Ovary (tissue), 10 donors: ENCODE measurements at places on chromosomes 12 and 14. TPM values are rescaled to one million over a fixed set of nuclear protein-coding genes. Genes with fewer than 3 reads are reported as not detected.

Gene PYGL
- 49.5 TPM for total RNA-seq

Gene LRRC10
- total RNA-seq: not detected

Gene REM2
- 0.66 TPM for total RNA-seq

Gene NOVA1
- 7.4 TPM for total RNA-seq

Gene PTGER2
- total RNA-seq: 6.7 TPM

DNA sequence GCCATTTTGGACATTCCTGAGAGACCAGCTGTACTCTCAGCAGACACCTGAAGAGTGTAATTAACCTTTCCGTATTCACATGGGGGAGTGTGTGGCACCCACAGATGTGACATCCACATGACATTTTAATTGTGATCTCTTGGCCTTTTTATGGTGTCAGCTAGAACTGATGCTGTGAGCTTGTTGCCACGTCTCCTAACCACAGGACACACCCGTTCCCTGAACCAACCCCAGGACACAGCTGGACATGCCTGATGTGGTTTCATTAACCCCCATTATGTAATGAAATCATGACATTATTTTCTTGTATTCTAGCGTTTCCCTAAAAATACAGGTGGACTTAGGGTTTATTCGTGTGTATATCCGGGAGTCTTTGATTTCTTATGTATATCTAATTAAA, 1036.1 kb downstream of the TMEM121 start:
- no peak for DNase-seq

GRCh38 chr14:103095210-103095778, 769 bp downstream of the EXOC3L4 start:
- DNase-seq: no peak

- no peak for DNase-seq
Observed at GRCh38 chr14:55160989-55161388, 30.4 kb downstream of the DLGAP5 start.

- no peak for DNase-seq
Observed at GRCh38 chr12:103868215-103868614, 27.2 kb upstream of the NT5DC3 start.

GRCh38 chr14:50620341-50620740, 47.8 kb downstream of the SAV1 start:
- DNase-seq: no peak

- no peak for DNase-seq
Observed at GRCh38 chr14:48086516-48086915, 411.1 kb upstream of the MDGA2 start.

- DNase-seq: no peak
Observed at GRCh38 chr14:56129092-56129491, 10.9 kb downstream of the PELI2 start.

DNA sequence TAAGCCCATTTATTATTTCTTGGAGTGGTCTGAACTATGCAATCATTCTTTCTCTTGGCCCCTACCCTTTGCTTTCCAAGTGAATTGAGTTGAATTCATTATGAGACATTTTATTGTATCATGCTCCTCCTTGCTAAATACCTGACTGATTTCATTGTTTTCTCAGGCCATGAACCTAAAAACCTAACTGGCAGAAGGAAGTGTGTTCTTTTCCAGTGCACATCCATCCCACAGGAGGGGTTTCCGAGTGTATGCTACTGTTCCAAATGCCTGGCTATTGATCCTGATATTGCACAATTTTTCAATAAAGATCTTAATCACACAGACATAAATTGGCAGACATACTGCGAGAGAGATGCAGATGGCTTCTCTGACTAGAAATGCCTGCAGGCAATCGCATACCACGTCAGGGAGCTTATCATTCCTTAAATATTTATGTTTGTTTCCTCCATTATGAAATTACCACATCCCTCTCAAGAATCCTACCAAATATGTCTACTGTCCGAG, 162.2 kb upstream of the EGLN3 start:
- DNase-seq: no peak

- no peak for DNase-seq
Observed at GRCh38 chr12:79415746-79416435, 274.9 kb downstream of the PAWR start.

DNA sequence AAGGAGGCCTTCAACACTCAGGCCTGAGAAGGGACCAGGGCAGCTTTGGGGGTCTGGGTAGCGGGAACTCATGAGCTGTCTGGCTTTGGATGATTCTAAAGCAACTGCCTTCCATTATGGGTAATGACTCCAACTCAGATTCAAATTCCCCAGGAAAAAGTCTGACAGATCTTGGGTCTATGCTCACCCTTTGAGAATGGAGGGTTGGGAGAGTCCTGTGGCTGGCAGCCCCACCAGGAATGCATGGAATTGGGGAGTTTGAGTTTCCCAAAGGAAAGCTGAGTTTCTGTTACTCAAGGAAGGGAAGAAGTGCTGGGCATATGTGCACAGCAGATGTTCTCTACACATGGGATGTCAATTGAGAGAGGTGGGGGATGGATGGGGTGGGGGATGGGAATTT, 22.4 kb upstream of the LTBP2 start:
- no peak for DNase-seq

DNA sequence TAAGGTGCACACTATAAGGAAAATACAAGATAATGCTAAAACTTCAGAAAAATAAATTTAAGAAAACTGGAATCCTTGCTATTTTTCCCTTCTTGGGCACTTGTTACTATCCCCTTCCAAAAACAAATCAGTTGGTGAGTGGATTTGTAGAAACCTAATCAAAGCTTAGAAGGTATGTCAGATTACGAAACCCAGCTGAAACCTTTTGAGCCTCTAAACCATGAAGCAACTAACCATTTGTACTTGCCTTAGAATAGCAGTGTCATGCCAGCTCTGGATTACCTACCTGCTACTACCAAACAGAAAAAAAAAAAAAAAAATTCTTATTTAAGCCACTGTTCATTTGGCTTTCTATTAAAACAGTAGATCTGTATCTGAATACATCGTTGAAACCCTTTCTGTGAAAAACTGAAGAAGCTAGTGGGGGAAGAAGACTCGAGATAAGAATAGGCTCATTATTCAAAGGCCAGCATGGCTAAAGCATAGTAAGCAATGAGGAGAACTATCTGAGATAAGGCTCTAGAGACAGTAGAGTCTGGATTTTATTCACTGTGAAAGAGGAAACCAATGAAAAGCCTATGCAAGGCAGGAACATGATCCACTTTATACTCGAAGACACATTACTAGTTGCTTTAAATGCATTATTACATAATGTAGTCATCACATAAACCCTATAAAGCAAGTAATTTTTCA, 30.2 kb downstream of the OSBPL8 start:
- DNase-seq: no peak

- DNase-seq: no peak
Observed at GRCh38 chr12:111271674-111272418, 97.0 kb downstream of the PHETA1 start.

DNA sequence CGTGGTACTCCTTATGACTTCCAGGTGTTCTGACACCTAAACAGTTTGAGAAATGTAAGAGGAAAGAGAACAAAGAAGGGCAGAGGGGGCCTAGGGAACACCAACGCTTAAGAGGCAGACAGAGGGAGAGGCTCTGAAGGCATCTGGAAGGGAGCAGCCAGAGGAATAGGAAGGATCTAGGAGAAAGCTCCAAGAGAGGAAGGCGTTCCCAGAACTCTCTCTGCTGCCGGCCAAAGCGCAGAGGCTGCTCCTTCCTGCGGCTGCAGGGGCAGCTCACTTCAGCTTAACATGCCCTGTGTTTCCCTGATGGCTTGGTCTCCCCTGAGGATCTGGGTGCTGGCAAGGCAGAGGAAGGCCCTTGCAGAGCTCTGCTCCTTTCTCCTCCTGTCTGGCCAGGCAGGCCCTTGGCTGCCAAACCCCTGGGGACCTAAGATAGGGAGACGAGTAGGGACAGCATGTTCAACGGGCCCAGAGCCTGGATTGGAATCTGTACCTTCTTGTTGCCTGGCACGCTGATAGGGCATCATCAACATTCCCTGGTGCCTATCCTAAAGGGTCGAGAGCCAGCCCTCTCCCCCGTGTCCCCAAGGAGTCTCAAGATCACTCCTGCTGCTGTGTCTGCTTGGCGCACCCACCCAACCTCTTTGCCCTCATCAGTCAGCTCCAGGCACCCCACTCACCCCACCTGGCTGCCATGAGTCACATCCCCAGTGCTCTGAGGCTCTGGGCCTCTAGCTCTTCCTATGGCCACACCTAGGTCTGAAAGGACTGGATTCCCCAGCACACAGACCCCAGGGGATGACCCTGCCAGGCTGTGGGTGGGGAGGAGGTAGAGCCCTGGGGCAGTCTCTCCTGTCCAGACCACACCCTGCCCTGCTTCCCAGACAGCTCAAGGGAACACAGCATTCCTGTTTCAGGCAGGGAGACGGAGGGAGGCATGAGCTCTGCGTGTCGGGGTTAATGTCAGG, 45.6 kb downstream of the LTBP2 start:
- no peak for DNase-seq

GRCh38 chr12:24719293-24719721, 229.6 kb downstream of the BCAT1 start:
- no peak for DNase-seq

DNA sequence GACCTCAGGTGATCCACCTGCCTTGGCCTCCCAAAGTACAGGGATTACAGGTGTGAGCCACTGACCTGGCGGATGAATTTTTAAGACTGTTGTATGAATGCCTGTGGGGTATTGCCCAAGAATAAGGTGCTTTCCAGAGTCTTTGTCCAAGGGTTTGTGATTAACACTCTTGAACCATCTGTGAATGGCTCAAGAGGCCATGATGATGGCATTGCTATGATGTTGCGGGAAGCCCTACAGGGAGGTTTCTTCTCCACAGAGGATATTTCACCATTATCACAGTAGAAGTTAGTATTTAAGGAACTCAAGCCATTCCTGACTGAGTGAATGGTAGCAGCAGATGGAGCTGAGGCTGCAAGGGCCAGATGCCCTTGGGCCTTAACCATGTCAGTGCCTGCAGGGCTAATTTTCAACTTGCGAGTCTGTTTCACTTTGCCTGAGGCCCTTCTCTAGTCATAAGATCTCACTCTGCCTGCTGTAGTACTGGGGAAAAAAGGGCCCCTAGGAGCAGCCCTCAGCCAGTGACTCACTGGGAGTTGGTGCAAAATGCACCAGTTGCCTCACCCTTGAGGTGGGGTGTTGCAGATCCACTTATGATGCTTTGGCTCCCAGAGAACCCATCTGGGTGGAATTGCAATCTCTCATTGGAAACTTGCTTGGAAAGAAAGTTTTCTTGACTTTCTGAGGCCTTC, 108.6 kb upstream of the FLRT2 start:
- DNase-seq: no peak

- DNase-seq: no peak
Observed at GRCh38 chr12:105291531-105291930, 39.0 kb upstream of the C12orf75 start.

GRCh38 chr12:126535971-126536370, 1470.7 kb downstream of the AACS start:
- no peak for DNase-seq

- no peak for DNase-seq
Observed at GRCh38 chr12:102379346-102380162, 100.8 kb downstream of the IGF1 start.

GRCh38 chr14:22263961-22264360, 325.1 kb downstream of the DAD1 start:
- DNase-seq: no peak

GRCh38 chr12:83408851-83409250, 722.1 kb downstream of the TMTC2 start:
- DNase-seq: no peak

- no peak for DNase-seq
Observed at GRCh38 chr12:96810057-96810456, 97.0 kb upstream of the NEDD1 start.
